ENCODE measurements at places on chromosomes 16 and 17.

DNA sequence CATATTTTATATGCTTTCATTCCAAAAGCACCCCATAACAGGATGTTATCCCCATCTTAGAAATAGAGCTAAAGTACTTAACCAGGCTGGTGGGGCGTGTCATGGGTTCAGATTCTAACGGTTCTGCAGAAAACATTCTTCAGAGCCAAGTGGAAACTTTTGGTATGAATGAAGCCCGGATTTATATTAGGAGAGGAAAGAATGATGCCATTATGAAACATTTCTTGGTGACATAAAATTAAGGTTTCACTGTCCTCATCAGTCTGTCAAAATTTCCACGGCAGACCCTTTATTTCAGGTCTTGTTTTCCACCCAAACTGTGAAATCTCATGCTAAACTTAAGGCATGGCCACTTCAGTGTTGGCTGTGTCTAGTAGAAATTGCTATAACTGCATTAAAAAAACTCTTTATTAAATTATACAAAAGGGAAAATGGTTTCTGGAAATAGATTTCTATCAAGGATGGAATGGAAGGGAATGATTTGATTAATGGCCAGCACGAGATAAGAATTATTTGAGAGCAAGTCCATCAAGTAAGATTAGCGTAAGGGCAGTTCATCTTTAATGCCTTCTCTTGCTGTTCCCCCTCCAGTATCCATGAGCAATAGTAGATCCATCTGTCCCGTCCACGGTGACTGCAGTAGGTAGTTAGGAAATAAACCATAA, 11.7 kb downstream of the PRKCA start:
- DNase-seq = no peak

DNA sequence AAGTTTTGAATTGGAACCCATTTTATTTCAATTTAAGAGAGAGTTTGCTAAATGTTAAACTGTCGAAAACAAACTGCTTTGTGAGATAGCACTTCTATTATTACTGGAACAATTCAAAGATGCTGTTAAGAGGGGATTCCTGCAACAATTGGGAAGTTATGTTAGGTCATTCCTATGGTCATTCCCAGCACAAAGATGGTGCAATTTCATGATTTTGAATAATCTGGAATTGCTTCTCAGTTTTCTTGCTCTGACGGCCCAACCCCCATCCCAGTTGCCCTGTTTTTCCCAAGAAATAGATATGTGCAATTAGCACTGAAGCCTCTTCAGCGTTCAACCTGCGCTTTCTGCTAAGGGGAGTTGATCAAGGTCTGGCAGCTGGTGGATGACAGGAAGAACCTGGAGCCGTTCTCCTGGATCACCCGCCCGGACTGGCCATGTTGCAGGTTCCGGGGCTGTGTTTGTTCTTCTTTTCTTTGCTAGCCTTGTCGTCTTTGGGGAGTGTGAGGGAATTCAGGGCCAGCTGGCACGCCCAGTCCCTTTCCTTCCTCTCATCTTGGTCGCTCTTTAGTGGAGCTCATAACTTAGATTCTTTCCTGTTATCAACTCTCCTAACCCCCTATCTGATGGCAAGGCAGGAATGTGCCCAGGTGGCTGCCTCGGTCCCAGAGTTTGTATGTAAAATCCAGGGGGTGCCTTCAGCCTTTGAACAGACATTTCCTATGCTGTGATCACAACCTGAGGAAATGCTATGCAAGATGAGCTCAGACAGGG, 29.0 kb upstream of the IRF8 start:
- DNase-seq = no peak

GRCh38 chr17:2967515-2967914, 95.9 kb downstream of the OR1D5 start:
- no peak for DNase-seq

DNA sequence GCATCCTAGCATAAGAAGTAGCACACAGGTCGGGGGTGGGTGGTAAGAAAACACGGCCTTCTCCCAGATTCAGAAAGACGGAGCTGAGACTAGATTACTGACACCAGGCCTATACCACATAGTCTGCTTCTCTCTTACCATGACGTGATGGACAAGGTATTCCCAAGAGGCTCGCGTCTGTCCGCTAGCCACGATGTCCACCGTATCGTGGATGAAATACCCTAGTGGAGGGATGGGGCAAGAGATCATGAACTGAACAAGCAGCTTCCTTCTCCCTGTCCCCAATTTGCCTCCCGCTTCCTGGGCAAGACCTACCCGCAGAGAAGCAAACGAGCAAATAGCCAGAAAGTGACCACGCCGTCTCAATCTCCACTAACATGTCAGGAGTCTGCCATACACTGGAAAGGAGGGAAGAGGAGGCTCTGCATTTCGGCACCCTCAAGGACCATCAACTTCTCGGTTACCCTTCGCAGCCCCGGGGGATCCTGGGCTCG, 820 bp downstream of the TLCD1 start:
- DNase-seq = no peak

DNA sequence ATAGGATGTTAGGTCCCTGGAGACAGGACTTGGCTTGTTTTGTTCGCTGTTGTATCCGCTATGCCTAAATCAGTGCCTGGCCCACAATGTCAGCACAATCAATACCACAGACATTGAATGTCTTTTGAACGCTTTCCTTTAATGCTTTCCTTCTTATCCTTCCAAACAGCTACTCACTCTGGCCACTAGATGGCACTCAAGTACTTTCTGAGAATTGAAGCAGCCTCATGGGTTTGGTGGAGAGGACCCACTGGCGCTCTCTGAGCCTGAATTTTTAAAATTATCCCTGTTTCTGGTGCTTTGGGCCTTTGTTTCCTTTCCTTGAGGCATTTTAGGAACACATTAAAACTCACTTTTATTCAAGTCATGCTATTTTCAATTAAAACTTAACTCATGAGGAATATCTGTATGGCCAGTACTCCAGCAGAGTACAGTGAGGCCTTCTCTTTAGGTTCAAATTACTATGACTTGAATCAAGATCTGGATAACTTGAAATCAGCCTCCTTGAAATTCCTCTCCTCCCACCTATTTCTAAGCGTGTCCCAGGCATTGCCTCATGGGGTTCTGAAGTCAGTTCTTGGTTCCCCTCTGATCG, 3.2 kb upstream of the NLRP1 start:
- DNase-seq = peak; percentile 81

DNA sequence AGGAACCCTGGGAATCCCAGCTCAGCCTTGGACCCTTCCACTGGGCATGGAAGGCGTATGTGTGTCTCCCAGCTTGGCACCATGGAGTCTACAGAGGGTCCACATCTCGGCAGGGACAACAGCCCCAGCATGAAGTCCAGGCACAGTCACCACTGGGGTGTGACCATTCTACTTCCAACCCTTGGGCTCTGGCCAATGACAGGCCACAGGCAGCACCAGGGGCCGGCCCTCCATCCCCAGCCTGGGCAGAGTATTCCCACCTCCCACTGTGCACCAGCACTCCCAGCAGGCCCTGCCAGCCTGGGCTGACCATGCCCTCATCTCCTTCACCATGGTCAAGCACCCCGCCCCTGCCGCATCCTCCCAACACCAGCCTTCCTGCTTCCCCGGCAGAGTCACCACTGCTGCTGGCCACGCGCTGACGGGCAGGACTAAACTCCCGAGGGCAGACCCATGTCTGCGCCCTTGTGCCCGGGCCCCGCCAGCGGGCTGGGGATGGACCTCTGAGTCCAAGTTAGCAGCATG, 9.5 kb upstream of the PPP1R27 start:
- DNase-seq = no peak

DNA sequence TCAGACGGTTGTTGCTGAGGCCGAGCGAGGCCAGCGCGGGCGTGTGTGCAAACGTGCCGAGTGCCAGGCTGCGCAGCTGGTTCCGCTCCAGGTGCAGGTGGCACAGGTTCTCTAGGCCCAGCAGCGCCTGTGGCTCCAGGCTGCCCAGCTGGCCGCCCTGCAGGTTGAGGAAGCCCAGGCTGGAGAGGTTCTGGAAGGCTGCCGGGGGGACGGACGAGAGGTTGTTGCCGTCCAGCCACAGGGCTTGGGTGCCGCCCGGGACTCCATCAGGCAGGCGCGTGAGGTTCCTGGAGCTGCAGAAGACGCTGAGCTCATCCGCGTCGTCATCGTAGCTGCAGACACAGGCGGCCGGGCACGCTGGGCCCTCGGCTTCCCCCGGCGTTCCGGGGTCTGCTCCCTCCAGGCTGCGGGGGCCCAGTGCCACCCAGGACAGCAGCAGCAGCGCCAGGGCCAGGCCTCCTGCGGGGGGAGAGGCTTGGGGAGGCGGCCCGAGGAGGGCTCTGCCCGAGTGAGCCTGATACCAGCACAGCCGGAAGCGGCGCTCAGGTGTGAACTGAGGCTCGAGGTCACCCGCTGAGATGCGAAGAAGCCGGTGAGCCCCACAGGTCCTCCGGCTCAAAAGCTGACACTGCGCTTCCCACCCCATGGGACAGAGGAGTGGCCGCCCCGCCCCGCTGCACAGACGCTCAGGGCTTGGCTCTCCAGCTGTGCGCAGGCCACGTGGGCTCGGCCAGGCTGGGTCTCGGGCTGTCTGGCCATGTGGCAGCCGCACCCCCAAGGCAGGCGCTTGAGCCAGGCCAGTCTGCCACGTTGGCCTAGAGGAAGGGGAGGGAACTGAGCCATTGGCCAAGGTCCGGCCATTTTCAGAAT, 1.3 kb downstream of the IGFALS start:
- no peak for DNase-seq

DNA sequence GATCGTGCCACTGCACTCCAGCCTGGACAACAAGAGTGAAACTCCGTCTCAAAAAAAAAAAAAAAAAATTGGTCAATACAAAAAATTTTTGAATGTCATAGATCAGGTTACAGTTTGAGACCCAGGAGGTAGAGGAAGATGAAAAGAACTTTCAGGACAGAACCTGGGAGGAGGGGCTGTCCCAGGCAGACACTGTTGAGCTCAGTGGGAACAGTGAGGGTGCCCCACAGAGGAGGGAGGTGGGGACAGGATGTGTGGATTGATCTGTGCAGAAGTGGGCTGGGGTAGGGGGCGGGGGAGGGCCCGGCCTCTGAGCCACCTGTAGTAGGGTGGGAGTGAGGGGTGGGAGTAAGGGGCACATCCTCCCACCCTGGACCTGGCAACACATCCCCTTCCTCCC, 58.3 kb downstream of the PRMT7 start:
- DNase-seq = no peak

DNA sequence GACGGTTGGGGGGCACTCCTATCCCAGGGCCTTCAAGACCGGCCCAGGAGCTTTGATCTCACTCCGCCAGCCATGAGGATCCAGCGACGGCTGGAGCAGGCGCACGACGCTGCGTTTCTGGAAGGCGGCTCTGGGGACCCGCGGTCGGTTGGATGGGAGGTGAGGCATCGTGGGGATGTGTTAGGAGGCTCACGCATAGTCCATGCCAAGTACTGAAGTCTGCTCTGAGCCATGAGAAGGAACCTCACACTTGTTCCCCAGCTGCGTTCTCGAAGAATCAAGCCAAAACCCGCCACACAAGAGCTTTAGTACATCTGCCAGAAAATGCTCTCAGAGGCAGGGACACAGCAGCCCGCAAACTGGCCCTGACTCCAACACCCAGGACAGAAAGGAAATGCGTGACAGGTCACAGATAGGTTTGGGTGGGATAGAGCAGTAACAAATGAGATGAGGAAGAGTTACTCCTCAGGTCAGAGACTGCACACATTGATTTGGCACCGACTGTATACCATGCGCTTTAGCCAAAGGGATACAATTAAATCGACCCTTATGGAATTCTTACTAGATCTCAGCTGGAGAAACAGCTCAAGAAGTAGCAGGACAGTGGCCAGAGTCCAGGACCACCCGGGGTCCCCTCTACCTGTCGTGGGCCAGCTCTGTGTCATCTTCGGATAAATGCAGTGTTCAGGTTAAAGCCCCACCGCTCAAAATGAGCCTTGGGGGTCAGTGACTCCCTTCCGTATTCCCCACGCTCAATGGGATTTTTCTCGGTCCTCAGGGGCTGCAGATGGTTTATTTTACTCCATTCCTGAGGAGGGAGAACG, 6.7 kb upstream of the GSG1L start:
- no peak for DNase-seq

DNA sequence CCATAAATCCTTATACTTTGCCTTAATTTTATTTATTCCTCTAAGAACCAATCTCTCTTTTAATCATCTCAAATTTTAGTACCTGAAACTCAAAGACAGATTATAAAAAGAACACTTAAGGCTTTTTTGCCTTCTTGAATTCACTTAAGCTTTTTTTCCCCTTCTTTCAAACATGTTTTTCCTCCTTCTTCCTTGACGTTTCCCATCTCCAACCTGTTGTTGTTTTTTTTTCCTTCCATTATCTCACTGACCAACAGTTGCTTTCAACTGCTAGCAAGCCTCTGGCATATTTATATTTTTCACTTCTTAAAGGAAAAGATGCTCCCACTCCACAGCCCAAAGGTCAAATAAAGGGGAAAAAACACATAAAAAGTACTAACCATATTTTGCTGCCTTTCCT, 32.2 kb downstream of the SPOP start:
- no peak for DNase-seq

DNA sequence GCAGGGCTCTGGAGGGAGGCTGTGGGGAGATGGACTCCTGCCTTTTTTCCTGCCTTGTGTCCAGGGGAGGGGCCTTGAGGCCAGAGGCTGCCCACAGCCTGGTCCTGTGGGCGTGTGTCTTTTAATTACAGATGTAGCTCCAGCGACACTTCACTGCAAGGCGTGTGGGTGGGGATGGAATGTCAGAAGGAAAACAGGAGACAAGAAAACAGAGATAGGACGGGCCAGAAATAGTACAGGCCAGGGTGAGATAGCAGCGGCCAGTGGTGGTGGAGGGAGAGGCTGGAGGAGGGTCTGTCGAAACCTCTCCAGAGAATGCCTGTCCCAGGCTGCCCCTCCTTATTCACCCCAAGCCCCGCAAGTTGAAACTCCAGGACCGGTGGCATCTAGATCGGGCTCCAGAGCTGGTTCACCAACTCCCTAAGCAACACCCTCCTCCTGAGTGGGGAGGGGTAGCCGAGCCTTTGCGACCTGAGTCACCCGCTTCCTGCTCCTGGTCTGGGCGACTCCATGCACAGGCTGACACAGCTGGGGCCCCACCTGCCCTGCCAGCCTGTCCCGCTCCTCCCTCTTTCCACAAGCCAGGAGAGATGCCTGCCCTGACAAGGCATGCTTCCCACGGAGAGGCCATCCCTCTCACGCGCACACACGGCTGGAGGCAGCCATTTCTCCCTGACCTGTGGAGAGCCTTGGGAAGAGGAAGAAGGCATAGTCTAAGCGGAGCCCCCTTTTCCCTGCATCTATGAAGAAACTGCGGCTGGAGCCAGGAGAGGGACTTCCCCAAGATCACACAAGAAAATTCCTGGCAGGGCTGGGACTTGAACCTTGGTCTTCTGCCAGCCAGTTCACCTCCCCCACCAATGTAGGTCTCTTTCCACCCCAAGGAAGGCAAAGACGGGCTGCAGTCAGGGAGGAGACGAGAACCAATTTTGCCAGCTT, 6.6 kb upstream of the JUP start:
- peak; percentile 71 for DNase-seq

- DNase-seq = no peak
Measured at GRCh38 chr17:54153423-54153822, 330.7 kb downstream of the KIF2B start.

Measured in GM03348 (cell line).